ENCODE measurements at places on chromosomes 11 and 22.

DNA sequence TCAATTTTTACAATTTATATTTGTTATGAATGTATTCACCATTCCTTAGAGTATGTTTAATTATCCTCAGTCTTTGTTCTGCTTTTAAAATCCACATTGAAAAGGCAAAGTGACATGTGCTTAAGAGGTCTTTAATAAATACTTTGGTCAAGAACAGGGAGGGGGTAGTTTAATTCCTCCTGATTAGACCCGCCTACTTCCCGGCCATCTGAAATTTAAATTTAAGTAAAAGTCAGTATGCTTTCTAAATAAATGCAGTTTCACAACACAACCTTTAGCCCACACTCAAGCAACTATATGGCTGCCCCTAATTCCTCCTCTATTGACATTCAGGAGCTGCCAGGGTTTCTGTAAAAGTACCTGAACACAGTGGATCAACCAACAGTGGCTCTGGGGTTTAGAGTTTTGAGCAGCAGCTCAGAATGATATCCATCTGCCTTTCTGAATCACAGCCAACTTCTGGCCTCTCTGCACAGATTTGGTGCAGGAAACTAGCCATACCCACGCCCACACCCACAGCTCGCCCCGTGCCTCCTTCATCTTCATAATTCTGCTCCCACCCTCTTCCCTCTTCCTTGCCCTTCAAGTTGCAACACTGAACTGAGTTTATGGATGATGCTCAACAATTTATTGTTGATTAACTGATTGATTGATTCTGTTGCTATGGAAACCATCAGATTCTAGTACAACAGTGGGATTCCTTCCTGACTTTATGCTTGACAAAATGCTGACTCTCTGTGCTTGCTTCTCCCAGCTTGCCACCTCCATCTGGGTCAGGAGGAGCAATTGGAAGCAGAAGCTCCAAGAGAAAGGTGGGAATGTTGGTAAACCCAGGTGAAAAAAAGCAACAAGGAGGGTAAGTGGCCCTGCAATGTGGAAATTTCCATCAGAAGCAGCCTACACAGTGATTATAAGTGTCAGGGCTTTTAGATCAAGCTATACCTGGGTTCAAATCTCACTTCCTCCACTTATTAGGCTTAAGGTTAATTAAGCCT, 70.8 kb downstream of the PANX1 start:
- no peak for DNase-seq

GRCh38 chr22:47310601-47311000, 548.2 kb downstream of the TBC1D22A start:
- no peak for DNase-seq

GRCh38 chr22:25388866-25389540, 169.6 kb downstream of the CRYBB2 start:
- DNase-seq: no peak

GRCh38 chr11:64608636-64609035, 17.6 kb downstream of the SLC22A12 start:
- no peak for DNase-seq

GRCh38 chr22:49765951-49766350, 61.7 kb downstream of the BRD1 start:
- DNase-seq: no peak

DNA sequence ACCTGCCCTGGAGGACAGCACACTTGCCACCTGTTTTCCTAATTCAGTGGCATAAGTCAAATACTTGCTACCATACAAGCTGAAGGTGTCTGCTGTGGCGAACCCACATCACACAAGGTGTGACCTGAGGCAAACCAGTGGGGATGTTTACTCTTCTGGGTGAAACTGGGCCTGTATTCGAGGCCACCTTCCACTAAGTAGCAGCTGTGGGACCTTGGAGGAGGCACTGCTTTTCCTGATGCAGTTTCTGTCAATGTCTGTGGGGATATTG, 927.4 kb downstream of the BRD1 start:
- no peak for DNase-seq

DNA sequence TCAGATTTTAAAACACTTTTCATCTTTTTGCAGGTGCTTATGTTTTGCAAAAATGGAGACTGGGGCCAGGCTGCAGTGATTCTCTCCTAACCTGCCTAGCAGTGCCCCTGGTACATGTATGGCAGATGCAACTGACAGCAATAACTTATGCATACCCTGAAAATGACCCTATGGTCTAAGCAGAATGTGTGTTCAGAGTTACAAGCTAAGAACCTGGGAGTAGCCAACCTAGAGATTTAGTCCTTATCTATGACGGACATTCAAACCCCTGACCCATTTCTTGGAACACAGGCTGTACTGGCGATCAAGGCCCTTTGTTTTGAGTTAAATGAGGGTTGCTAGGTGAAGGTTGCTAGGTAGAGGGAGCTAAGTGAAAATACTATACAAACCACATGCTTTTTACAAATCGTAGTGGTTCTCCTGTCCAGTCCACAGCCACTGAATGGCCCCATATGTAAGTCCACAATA, 184.9 kb upstream of the SESN3 start:
- DNase-seq: no peak

GRCh38 chr22:42301077-42301741, 30.8 kb upstream of the TCF20 start:
- DNase-seq: no peak

Measured in activated CD4-positive, alpha-beta T cell treated with anti-CD3 and anti-CD28 coated beads for 24 hours (primary cell).